ENCODE measurements at places on chromosomes 2 and 18.
A peak's percentile ranks its signal among the peaks of the same experiment; 100 is the strongest.

GRCh38 chr2:207128867-207129266 is 36.9 kb downstream of the KLF7 start:
- DNase-seq = no peak

- DNase-seq = no peak
Observed at GRCh38 chr2:46416739-46417403, 62.5 kb upstream of the TMEM247 start.

DNA sequence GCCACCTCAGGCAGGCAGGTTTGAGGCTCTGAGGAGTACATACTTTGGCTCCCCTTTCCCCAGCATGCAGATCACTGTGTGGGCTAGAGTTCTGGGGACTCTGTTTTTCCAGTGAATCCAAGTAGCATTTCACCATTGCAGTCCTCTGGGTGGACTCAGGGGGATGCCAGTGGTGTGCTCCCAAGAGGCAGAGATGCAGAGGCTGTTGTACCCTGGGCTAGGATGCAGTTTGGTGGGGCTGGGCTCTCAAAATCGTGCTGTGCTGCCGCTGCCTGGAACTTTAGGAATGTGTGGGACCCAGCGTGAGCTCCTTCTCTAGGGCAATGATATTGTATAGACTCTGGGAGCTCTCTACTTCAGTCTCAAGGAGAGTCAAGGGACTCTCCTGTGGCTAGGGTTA is 104.9 kb downstream of the MYO3B start:
- DNase-seq = no peak

DNA sequence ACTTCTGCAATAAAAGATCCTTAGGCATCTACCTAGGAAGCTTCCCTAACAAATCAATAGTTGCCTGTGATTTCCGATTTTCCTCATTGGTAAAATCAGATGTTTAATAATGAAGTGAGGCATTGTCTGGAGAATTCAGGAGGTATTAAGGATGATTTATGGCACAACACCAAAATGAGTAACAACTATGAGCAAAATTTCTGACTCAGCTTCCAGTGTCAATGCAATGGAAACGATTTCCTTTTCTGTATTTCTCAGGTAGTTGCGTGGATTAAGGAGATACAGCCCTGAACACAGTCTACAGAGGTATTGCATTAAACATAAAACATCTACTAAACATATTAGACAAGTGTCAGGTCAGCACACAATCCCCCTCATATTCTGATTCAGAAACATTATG is 99.5 kb downstream of the EPB41L3 start:
- no peak for DNase-seq

DNA sequence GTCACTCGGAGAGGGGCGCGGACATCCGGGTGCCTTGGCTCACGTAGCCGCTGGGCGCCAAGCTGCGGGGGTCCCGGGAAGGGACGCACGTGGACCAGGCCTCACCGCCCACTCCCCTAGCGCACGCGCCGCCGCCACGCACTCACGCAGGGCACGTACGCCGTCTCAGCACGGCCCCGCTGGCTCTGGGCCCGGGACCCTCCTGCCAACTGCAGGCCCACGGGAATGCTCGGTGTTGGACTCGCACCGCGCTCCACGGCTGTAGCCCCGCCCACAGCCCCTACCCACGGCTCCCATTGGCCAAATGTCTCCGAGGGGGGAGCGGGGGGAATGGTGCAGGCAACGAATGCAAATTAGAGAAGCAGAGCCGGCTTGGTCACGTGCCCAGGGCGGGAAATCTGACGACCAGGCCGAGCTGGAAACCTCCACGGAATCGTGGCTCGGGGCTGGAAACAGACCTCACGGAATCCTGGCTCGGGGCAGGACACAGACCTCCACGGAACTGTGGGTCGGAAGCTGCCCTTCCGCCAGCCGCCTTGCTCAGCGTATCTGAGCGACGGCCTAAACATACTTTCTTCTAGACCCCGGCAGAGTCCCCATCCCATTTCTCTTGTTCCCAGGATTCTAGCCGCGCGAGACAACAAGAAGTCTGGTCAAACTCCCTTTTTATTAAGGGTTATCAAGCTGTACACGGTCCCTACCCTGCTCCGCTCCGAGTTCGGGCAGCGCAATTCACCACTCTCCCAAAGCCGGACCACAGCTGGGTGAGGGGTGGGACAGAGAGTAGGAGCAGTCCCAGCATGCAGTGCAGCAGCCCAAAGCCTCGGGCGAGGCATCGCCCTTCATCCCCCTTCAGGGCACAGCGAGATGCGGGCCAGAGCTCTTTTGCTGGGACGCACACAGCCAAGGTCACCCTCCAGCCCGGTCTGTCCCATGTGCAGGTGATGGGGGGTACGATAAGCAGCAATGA is at the start of gene ABCB6:
Gene ABCB6 (minus strand): TSS at position 227 of the 970 bp plus-strand sequence. CDS start 285 bp downstream, outside the sequence.
- DNase-seq = peak; percentile 89

Measured in NCI-H774 (cell line).